ENCODE measurements at places on chromosomes 13 and 19. TPM values are rescaled to one million over a fixed set of nuclear protein-coding genes. Genes with fewer than 3 reads are reported as not detected.

- H3K27me3 ChIP-seq: peaks cover 3% of the 10 kb centered on the region
- DNase-seq: no peak
- H3K4me3 ChIP-seq: no peak overlapping the region
These were observed 6.2 kb downstream of the HIPK4 start for GRCh38 chr19:40383668-40384248.

- H3K27ac ChIP-seq: peak overlapping the region; percentile 38
- peaks cover 21% of the 10 kb centered on the region for H3K27me3 ChIP-seq
- H3K4me3 ChIP-seq: no peak overlapping the region
- DNase-seq: no peak
- H3K4me1 ChIP-seq: peaks cover 39% of the 10 kb centered on the region
- peaks cover 1% of the 10 kb centered on the region for H3K36me3 ChIP-seq
These were observed 2.9 kb upstream of the PTOV1 start for GRCh38 chr19:49847731-49848696.

- no peaks in the 10 kb centered on the region for H3K27me3 ChIP-seq
- DNase-seq: no peak
- no peaks in the 10 kb centered on the region for H3K4me1 ChIP-seq
These were observed 13.1 kb upstream of the WTIP start for GRCh38 chr19:34468409-34468808.

DNA sequence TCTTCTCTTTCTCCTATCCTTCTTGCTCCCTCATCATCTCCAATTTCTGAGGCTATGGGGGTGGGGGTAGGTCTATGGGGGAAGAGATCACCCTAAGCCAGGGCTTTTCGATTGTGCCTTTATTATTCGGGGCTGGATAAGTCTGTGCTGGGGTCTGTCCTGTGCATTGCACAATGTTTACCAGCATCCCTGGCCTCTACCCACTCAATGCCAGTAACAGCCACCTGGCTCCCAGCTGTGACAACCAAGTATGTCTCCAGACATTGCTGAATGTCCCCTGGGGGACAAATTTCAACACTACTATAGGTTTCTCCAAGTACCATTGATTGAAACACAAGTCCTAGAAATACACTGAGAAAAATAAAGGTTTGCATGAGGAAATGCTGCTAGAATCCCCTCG lies 13.2 kb downstream of the CBY2 start:
- no peak overlapping the region for H3K27ac ChIP-seq
- no peaks in the 10 kb centered on the region for H3K4me1 ChIP-seq
- no peak for DNase-seq
- no peak overlapping the region for H3K4me3 ChIP-seq

DNA sequence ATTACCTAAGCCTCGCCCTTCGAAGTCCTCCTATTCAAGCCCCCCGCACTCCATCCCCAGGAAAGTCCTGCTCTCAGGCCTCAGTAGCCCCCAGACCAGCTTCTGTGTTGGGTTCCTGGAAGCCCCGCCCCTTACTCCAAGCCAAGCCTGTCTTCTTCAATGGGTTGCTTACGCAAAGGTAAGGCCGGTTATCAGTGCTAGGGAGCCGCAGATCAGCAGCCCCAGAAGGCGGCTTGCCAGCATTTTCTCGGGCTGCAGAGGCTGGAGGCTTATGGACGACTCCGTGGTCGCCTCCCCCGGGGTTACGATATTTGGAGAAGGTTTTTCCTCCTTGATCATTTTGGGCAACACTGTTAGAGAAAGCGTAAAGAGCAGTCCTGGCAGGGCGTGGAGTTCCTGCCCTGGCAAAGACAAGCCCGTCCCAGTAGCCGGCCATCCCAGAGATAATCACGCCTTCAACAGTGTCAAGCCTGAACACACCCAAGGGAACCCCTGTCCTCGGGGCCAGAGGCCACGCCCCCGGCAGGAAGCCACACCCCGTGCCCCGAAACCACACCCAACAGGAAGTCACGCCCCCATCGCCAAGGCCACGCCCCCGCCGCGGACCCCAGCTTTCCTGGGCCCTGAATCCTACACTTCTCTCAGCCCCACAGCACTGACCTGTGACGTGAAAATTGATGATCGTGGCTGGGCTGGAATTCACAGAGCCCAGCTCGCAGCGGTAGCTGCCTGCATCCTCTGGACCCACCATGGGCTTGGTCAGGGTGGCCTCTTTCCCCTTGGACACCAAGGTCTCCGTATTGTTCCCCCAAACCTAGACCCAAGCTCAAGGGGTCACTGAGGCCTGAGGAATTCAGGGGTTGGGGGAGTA lies 954 bp upstream of the RASIP1 start:
- peaks cover 17% of the 10 kb centered on the region for H3K4me1 ChIP-seq
- DNase-seq: peak; percentile 55
- H3K36me3 ChIP-seq: no peaks in the 10 kb centered on the region
- H3K4me3 ChIP-seq: no peak overlapping the region
- no peak overlapping the region for H3K27ac ChIP-seq

The TNFSF13B gene
- total RNA-seq: 6.2 TPM

The FGF9 gene
- total RNA-seq: 0.89 TPM

GRCh38 chr13:31733647-31734046 lies 5.7 kb upstream of the RXFP2 start:
- H3K27me3 ChIP-seq: peaks cover 7% of the 10 kb centered on the region
- H3K4me3 ChIP-seq: no peak overlapping the region

The GNA15 gene
- 39.8 TPM for total RNA-seq

GRCh38 chr19:49871349-49871985 lies 4.1 kb upstream of the PNKP start:
- H3K27ac ChIP-seq: no peak overlapping the region
- H3K36me3 ChIP-seq: no peaks in the 10 kb centered on the region
- H3K4me1 ChIP-seq: peaks cover 50% of the 10 kb centered on the region

The ZNF540 gene
- 1.6 TPM for total RNA-seq

GRCh38 chr13:37202264-37202663 lies 96.8 kb upstream of the CSNK1A1L start:
- H3K4me3 ChIP-seq: no peak overlapping the region
- H3K4me1 ChIP-seq: no peaks in the 10 kb centered on the region
- DNase-seq: no peak
- H3K36me3 ChIP-seq: no peaks in the 10 kb centered on the region
- no peaks in the 10 kb centered on the region for H3K27me3 ChIP-seq
- no peak overlapping the region for H3K27ac ChIP-seq

The IRGC gene
- total RNA-seq: not detected

All from activated CD8-positive, alpha-beta memory T cell treated with anti-CD3 and anti-CD28 coated beads, Interleukin-2, amount 10 ng/mL, durations not matched to agents 7 days and 5 days (primary cell).